Stimulated activated CD4-positive, alpha-beta T cell treated with anti-CD3 and anti-CD28 coated beads, TNF-alpha, amount 100 ng/mL, for 4 hours (primary cell): ENCODE measurements at places on chromosomes 11 and 22.
A peak's percentile ranks its signal among the peaks of the same experiment; 100 is the strongest.

- no peak for DNase-seq
Measured at GRCh38 chr11:114614127-114614720, 18.6 kb upstream of the NXPE4 start.

DNA sequence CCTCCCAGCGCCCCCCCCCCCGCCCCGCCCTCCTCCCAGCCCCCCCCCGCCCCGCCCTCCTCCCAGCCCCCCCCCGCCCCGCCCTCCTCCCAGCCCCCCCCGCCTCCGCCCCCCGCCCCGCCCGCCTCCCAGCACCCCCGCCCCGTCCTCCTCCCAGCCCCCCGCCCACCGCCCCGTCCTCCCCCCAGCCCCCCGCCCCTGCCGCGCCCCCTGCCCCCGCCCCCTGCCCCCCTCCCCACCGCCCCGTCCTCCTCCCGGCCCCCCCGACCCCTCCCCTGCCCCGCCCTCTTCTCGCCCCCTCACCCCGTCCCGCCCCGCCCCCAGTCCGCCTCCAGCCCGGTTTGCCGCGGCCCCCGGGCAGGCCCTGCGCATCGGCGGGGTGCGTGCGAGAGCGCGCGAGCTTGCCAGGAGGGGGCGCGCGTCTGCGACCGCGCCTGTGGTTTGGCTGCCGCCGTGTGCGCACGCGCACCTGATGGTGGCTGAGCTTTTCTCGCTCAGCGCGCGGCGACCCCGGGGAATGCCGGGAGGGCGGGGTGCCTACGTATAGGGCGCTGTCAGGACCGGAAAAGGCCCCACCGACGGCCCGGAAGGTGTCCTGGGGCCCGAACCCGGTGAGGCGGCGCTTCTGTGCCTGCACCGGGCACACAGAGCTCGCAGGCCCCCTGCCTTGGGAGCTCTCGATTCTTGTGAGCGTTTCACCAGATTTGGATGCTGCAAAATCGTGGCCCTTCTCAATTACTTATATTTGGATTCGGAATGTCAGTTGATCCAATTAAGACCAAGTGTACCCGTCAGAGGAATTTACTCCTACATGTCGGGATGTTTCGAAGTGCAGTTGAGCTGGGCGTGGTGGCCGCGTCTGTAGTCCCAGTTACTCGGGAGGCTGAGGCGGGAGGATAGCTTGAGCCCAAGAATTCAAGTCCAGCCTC lies 501 bp upstream of the TTLL12 start:
- DNase-seq, result peak; percentile 92

GRCh38 chr22:39625569-39626537 lies 55.3 kb downstream of the CACNA1I start:
- DNase-seq, result no peak

DNA sequence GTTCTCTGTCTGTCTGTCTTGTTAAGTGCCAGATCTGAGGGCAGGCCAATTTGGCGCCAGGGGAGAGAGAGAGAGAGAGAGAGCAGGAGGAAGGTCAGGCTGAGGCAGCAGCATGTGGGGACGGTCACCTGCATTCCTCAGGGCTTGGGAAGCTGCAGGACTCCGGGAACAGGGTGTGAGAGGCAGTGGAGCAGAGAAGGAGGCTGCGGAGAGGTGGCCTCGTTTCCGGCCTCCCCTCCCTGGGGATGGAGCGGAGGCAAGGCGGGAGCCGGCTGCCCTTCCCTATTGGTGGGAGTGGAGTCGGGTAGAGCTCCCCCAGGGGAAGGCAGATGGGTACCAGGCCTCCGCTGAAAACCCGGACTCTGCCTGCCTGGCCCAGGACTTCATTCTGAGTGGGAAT lies 9.7 kb downstream of the CLMP start:
- DNase-seq, result no peak

DNA sequence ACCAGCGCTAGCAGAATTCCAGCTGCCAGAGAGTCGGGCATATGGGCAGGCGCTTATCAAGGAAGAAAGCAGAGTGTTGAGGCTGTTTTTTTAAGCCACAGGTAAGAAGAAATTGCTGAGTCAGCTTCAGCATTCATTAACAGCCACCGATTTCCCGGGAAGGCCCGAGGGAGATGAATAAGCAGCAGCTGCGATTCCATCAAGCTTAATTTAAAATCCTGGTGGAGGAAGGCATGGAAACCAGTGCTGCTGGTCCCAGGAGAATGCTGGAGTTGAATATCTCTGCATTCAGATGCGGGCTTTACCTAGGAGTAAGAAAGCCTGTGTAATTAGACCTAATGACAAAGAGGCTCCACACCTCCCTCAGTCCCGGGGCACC lies 168.8 kb downstream of the BRD1 start:
- no peak for DNase-seq

GRCh38 chr11:57873196-57873911 lies 111.8 kb downstream of the CTNND1 start:
- no peak for DNase-seq

DNA sequence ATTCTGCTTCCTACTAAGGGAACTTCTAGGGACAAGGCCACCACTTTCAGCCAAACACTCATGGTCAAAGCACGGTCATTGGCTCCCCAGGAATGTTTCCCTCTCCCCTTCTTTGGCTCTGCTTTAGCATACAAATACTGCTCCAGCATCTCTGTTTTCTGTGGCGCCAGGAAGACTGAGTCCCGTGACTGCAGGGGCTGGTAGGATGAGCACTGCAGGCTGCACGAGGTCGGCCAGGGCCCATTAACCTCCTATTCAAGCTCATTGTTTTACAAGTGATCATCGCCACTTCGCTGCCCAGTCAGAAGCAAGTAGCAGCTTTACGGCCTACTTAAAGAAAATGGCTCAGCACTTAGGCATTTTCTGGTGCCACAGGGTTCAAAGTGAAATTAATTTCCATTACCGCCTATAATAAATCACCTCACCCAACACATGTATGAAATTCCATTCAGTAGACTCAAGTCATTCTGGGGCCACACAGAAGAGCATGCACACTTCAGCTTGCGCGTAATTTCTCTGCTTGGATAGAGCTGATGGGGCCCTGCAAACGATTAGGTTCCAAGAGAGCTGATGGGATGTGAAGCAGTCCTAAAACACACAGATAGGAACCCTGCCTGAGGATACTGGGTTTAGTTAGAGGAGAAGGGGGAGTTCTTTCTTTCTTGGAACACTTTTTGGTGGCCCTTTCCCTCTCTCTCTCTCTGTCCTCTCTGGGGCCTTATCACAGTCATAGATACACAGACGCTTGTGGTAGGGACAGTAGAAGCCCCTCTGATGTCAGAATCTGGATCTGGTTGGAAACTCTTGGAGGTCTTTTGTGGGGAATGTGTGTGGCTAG lies 173.7 kb downstream of the KIF18A start:
- no peak for DNase-seq

GRCh38 chr11:65185869-65186341 lies 4.2 kb downstream of the CAPN1 start:
- DNase-seq, result no peak

DNA sequence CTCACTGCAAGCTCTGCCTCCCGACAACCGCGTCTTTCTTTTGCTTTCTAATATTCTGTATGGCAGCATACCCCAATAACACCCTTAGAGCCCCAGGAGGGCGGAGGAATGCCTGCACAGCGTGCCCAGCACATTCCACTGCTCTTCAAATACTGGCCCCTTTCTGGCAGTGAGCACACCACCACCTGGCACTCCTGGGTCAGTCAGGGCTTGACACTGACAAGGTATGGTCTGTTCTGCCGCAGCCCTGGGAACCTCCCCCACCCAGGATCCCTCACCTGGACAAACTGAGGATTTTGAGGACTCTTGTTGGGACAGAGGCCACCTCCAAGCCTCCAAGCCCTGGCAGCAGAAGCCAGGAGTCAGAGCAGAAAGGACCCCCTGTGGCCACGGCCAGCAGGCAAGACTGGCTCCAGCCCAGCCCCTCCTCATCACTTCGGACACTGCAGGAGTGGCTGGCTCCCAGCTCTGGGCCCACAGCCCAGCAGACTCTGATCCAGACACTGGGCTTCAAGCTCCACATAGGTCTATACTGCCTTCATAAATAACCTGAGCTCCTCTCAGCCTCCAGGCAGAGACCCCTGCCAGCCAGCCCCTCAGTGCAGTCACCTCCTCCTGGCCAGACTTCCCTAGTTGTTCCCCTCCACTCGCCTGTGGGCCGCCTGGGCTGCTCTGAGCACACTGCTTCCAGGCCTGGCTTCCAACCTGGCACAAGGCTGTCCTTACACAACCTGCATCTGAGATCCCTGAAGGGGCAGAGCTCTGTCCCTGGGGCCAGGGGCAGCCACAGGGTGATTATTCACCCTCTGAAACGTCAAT lies 14.5 kb downstream of the CARS1 start:
- DNase-seq, result no peak

DNA sequence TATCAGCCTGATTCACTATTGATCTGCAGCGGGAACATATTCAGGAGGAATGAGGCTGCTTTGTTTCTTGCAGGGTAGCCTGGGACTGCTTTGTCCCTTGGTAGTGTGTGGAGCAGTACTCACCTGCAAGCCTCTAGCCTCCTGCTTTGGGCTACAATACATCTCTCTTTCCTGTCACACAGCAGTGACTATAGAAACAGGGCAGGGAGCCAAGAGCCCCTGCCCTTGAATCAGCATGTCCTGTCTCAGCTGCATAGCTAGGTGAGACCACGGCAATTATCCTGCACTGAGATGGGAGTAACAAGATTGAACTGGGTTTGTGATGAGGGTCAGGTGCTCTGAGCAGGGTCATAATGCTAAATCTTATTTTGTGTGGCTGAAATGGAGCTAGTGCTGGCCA lies 191.9 kb downstream of the NELL1 start:
- DNase-seq, result no peak

DNA sequence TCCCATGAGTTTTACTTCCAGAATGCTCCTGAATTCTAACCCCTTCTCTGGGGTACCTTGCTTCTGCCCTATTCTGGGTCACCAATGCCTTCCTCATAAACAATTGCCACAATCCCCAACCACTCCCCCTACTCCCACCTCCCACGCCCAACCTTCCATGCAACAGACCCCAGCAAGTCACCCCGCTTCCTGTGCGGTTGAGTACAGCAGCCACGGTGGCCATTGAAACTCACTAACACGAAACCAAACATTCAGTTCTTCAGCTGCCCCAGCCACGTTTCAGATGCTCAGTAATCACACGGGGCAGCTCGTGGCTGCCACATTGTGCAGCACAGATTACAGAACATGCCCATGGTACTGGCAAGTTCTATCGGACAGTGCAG lies 3.7 kb upstream of the BCR start:
- DNase-seq, result no peak

DNA sequence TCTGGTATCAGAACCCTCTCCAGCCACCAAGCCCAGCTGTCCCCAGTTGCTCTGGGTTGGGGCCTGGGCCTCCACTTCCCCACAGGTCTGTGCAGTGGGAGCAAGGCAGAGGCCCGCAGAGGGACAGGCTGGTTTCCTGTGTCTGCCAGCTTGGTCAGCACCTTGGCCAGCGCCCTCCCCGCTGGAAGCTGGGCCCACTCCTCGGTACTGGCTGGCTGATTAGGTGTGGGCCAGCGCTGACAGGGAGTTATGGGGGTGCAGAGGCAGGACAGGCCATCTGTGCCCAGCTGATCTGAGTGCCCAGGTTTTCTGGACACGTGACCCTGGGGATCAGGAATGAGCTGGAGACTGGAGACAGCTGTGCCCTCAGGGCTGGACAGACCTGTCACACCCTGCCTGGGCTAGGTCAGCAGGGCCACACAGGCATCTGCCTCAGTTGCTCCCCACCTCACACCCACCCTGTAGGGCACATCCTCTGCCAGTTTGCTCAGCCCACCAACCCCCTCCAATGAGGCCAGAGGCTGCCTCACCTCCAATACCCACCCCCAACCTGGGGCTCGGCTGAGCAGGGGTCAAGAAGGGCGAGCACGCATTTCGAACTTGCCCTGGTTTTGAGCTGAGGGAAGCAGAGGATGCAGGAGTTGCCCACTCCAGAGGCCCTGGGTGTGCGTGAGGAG lies 175.3 kb downstream of the IGLL1 start:
- DNase-seq, result no peak

DNA sequence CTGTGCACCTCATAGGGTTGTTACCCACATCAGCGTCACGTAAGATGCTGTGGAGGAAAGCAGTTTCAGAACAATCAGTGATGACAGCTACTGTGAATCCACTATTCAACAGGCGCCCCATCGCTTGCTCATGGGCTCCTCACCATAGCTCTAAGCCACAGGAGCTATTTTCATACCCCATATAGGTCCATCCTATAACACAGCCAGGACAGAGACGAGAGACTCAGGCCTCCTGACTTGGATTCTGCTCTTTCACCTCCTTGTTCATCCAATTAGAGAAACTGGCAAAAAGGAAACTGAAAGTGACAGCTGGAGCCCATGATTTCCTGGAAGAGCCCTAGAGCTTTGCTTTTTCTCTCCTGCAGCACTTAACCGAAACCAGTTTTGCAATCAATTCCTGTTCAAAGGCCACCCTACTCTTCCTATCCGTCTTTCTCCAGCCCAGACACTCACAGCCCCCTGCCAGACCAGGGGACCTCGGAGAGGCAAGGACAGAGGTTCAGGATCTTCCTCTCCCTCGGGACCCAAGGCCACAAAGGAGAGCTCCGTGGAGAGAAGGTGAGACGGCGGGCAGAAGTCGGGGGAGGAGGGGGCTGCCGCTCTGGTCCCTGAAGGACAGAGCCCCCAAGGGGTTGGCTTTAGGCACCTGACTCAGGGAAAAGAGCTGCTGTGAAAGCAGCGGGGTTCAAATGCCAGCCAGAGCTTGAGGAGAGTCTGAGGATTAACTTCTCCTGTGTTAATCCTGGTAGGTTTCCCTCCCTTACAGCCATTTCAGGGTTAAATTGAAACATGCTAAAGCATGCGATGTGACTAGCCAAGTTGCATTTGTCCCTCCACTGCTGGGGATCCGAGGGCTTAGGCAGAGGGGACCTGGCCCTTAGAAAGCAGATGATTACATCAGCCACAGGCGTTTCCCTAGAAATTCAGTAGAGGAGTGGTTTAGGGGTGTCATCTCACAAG lies at the start of gene APOL6:
APOL6 (plus strand) TSS at position 381 of the 960 bp plus-strand sequence. CDS start 7,980 bp downstream, outside the sequence.
- DNase-seq, result peak; percentile 41

GRCh38 chr22:49422701-49423100 lies 405.0 kb downstream of the BRD1 start:
- no peak for DNase-seq

DNA sequence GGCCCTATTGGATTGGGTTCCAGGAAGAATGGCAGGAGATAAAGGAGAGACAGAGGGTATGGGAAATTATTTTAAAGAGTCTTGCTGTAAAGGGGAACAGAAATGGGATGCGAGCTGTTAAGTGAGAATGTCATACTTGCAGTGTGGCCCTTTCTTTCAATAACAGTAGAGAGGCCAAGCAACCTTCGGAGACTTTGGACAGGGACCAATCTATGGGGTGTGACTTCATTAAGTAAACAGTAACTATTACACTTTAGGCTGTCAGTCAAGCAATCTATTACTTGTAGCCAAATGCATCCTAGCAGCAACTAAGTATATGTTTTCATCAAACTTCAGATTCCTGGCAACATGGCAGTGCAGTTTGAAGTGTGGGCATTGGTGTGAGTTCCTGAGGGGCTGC lies 376.2 kb upstream of the LARGE1 start:
- DNase-seq, result no peak

- DNase-seq, result no peak
Measured at GRCh38 chr22:41240377-41241132, at the start of gene CHADL. Gene CHADL (minus strand): TSS chr22:41240931. CDS start chr22:41240881, 50 bp downstream.

- no peak for DNase-seq
Measured at GRCh38 chr11:120441592-120441991, 70.0 kb upstream of the GRIK4 start.
